ENCODE measurements at places on chromosomes 16 and 17.
A peak's percentile ranks its signal among the peaks of the same experiment; 100 is the strongest.

GRCh38 chr17:13702266-13702665, 100.5 kb upstream of the HS3ST3A1 start:
- no peaks in the 10 kb centered on the region for H3K36me3 ChIP-seq
- no peak for DNase-seq
- H3K4me3 ChIP-seq = no peak overlapping the region
- H3K27ac ChIP-seq = no peak overlapping the region
- no peaks in the 10 kb centered on the region for H3K27me3 ChIP-seq

DNA sequence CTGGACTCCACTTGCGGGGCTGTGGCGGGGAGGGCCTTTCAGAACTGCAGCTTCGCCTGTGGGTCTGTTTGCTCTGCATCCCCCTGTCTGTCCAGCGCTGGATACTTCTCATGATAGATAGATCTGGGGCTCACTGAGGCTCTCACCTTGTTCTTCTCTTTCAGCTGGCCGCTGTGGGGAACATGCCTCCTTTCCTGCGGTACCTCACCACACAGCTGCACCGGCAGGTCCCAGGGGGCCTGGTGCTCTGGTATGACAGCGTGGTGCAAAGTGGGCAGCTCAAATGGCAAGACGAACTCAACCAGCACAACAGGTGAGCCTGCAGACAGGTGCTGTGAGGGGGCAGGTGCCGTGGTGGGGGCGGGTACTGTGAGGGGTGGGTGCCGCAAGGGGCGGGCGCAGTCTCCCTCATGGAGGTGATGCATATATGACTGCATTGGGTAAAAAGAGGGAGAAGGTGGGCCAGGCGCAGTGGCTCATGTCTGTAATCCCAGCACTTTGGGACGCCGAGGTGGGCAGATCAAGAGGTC, 6.2 kb downstream of the ENGASE start:
- no peak overlapping the region for H3K27ac ChIP-seq
- H3K36me3 ChIP-seq = peaks cover 88% of the 10 kb centered on the region
- peaks cover 8% of the 10 kb centered on the region for H3K4me1 ChIP-seq
- H3K4me3 ChIP-seq = no peak overlapping the region
- H3K27me3 ChIP-seq = no peaks in the 10 kb centered on the region
- no peak for DNase-seq

GRCh38 chr16:31488468-31489297, 5.8 kb downstream of the SLC5A2 start:
- peaks cover 15% of the 10 kb centered on the region for H3K4me1 ChIP-seq
- no peak for DNase-seq
- peak overlapping the region; percentile 87 for H3K4me3 ChIP-seq
- H3K36me3 ChIP-seq = peaks cover 17% of the 10 kb centered on the region
- no peak overlapping the region for H3K27ac ChIP-seq

DNA sequence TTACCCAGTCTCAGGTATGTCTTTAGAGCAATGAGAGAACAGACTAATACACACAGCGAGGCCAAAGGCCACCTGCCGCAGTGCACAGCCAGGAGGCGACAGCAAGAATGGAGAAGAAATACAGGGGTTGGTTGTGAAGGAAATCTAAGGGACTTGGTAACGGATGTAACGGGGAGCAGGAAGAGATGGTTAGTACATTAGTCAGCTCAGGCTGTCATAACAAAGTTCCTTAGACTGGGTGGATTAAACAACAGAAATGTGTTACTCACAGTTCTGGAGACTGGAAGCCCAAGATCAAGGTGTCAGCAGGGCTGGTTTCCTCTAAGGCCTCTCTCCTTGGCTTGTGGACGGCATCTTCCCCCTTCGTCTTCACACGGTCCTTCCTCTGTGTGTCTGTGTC, 47.1 kb downstream of the TVP23C start:
- H3K36me3 ChIP-seq = no peaks in the 10 kb centered on the region
- no peak overlapping the region for H3K4me3 ChIP-seq
- no peaks in the 10 kb centered on the region for H3K27me3 ChIP-seq
- no peak overlapping the region for H3K27ac ChIP-seq
- peaks cover under 1% of the 10 kb centered on the region for H3K4me1 ChIP-seq

- no peak for DNase-seq
- no peak overlapping the region for H3K4me3 ChIP-seq
- no peaks in the 10 kb centered on the region for H3K36me3 ChIP-seq
- no peak overlapping the region for H3K27ac ChIP-seq
- no peaks in the 10 kb centered on the region for H3K27me3 ChIP-seq
- H3K4me1 ChIP-seq = no peaks in the 10 kb centered on the region
Observed at GRCh38 chr16:35207059-35207999, 1747.9 kb downstream of the TP53TG3F start.

- H3K27ac ChIP-seq = no peak within 1 kb of the TSS
- H3K4me1 ChIP-seq = no peaks in the 10 kb centered on the region
- H3K36me3 ChIP-seq = no peaks in the 10 kb centered on the region
- H3K4me3 ChIP-seq = no peak within 1 kb of the TSS
Observed at GRCh38 chr17:38343608-38344419, at the start of gene GPR179. Gene GPR179, minus strand, starts transcription at chr17:38343956. Its CDS starts 167 bp downstream, at chr17:38343789.

- peak overlapping the region; percentile 93 for H3K4me3 ChIP-seq
- peaks cover 16% of the 10 kb centered on the region for H3K36me3 ChIP-seq
- H3K27ac ChIP-seq = peak overlapping the region; percentile 63
- no peak for DNase-seq
- H3K4me1 ChIP-seq = peaks cover 15% of the 10 kb centered on the region
- no peaks in the 10 kb centered on the region for H3K27me3 ChIP-seq
Observed at GRCh38 chr17:4796552-4796920, 572 bp downstream of the PSMB6 start.

Data from CD14-positive monocyte (primary cell).